Neural progenitor cell (in vitro differentiated cells): ENCODE measurements at places on chromosomes 12 and 14. TPM values are rescaled to one million over a fixed set of nuclear protein-coding genes. Genes with fewer than 3 reads are reported as not detected.

The TSHR gene
- total RNA-seq = not detected in 2 replicates

The LALBA gene
- total RNA-seq = not detected in 2 replicates

The SLC22A17 gene
- total RNA-seq = 22.2 and 80.8 TPM in 2 replicates

GRCh38 chr12:80821513-80822000 lies 104.8 kb downstream of the MYF5 start:
- DNase-seq = peak; percentile 76

DNA sequence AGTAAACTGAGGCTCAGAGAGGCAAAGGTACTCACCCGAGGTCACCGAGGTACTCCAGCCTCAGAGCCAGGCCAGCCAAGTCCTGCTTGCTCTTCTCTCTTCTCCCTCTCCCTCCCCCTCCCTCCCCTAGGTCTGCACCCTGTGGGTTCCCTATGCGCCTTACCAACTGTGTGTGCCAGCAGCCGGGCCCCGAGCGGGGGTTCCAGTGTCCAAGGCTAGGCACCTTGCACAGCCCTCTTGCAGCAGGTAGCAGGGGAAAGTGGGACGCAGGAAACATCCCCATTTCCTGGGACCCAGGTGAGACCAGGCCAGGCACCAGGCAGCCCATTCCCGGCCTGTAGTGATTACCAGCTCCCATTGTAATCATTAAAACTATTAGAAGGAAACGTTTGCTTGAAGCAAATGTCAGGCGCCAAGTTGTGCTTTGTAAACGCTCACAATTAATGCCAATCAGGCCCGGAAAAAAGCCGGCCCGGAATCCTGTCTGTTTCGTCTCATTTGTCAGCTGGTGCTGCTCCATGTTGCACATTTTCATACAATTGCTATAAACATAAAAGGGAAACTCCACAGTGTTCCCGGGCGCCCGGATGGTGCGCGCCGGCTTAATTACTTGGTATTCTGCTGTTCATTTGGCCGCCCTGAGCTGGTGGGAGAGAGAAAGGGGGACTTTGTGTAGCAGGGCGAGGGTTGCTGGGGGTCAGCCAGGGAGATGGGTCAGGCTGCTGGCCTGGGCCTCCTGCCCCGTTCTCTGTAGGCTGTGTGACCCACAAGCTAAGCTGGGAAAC lies 11.9 kb downstream of the FAM222A start:
- peak; percentile 57 for DNase-seq

- DNase-seq = no peak
Observed at GRCh38 chr12:4870423-4870822, 39.3 kb upstream of the KCNA1 start.

- no peak for DNase-seq
Observed at GRCh38 chr14:38366374-38366773, 110.5 kb upstream of the CLEC14A start.

The SOCS2 gene
- total RNA-seq = 3.5 and 4.9 TPM in 2 replicates

The SMIM41 gene
- total RNA-seq = not detected in 2 replicates

DNA sequence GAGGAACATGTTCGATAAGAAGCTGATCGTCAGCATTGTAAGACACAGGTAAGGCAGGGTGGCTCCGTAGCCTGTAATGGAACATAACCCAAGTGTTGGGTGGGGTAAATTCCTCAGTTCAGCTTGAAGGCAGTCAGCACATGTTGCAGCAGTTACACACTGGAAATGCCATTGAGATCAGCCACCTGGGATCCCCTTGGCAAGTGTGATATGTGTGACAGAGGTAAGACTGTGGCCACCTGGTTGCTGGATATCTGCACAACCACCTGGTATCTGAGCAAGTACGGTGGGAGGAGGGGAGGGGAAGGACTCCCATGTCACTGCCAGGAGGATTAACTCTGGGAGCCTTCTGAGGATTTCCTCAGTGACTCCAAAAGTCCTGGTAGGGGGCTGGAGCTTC lies 158.0 kb upstream of the CAND1 start:
- DNase-seq = peak; percentile 40

DNA sequence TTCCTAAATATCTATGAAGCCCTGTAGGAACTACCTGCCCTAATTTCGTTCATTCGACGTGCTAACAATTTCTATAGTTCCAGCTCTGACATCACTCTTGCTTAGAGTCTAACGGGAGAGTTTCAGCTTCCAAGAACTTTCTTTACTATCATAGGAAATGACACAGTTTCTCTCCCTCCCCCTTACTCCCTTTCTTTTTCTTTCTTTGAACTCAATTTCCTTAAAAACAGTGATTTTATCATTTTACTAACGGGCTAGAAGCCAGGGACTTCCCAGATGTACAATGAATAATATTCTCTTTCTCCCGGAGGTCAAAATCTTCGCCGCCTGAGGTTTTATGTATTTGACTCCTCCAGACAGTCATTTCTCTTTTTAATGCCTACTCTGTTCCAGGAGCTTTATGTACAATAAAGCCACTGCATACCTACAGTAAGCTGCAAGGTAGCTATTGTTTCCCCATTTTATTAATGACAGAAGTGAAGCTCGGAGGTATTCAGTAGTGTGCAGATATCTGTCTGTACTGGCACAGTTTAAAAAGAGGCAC lies 15.7 kb downstream of the SMCO2 start:
- no peak for DNase-seq

- peak; percentile 11 for DNase-seq
Observed at GRCh38 chr12:54039417-54040147, 6.7 kb downstream of the HOXC5 start.

The VWF gene
- total RNA-seq = 8.0 and 11.3 TPM in 2 replicates

The SIX1 gene
- 0.28 TPM in 1 of 2 replicates, not detected in the other for total RNA-seq

- peak; percentile 42 for DNase-seq
Observed at GRCh38 chr12:93419388-93420034, 22.2 kb downstream of the UBE2N start.

DNA sequence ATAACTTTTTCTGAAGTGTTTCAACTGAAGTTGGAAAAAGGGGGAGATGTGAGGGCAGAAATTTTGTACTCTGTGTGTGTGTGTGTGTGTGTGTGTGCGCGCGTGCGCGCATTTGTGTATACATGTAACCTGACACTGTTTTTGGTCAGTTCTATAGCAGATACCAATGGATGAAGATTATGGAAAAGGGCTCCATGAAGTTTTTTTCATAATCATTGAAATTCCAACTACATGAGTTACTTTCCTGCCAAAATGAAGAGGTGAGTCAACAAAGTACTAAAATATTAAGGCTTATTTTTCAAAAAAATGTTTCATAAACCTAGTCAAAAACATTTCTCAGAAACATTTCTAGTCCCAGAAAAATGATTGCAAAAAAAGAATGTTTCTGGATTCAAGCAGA lies 25.7 kb upstream of the CERS5 start:
- DNase-seq = no peak

GRCh38 chr12:114975640-114976310 lies 291.8 kb upstream of the TBX3 start:
- DNase-seq = no peak

DNA sequence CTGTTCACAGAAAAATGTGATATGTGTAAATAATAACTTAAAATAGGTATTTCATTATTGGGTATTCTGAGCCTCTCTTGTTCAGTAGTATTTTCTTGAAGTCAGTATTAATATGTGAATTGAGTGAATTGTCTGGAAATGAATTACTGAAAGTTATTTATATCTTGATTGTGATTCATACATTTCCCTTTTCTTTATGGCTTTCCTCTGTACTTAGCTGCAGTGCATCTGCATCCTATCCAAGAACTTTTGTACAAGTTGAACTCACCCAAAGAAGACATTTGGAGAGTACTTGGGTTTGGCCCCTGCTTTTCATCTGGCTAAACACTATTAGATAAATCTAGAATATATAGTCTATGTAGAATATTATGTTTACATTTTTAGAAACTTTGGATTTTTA lies 326.0 kb downstream of the RAD51B start:
- no peak for DNase-seq

DNA sequence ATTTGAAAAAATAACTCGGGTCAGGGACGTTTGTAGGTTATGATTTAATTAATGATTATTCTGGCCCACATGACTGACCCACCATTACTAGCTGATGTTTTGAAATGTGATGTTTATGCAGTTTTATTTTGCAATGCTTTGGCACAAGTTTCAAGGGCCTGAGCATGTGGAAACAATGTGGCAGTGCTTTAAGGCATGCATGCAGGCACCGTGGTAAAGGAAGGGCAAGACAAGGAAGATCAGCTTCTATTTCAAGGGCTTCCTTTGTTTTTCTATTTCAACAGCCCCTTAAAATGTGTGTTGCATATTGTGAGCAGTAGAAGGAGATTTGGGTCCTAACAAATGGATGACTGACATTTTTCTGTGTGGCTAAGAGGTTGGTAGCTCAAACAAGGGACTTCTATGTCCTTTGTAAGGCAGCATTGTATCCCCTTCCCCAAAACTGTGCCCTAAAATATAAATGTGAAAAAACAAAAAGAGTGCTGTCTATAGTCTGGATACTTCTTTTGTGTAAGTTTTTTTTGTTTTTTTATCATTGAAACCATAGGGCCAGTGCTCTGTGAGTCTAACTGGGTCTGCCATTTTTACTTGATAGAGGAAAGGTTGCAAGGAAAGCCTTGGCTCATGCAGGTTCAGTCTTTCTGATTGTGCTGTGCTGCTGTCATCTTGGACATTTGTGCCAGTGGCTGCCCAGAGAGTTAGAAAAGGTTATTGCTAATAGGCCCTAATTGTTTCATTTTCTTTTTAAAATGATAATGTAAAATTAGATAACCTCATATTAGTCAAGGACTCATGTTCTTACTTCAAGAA lies 103.5 kb downstream of the FGD4 start:
- peak; percentile 20 for DNase-seq

The ADAM20 gene
- 1.2 and 2.0 TPM in 2 replicates for total RNA-seq

The KLRC2 gene
- not detected in 2 replicates for total RNA-seq

GRCh38 chr12:21509768-21510167 lies 8.2 kb downstream of the GOLT1B start:
- no peak for DNase-seq

The DBX2 gene
- total RNA-seq = 0.06 TPM in 1 of 2 replicates, not detected in the other

The RIMKLB gene
- 113 and 131 TPM in 2 replicates for total RNA-seq

DNA sequence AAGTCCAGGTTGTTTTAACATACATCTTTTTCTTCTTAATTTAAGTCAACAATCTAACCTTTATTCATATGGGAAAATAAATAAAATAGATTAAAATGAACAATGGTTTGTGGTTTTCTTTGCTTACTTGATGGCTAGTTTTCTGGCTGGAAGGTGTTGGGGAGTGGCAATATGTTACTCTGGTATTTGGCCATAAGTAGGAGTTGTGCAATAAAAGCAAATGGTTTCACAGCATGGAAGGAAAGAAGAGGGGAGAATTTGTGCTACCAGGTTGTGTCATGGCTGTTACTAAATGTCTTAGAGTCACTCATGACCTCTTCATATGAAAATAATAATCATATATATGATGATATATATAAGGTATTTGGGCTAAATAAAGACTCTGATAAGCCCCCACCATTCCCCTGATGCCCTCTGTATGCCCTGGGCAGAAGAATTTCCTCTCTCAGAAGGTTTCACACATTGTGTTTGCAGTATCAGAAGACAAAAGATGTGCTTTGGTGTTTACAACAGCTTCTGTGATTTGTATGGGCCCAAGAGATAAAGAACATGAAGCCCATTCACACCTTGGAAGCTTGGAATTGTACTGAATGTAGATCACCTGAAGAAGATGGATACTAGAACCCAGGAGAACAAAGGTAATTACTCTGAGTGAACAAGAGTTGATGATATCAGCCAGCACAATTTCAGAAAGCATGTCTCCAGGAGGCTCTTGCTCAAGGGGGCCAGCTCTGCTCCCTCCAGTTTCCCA lies 160.9 kb downstream of the ALG10B start:
- DNase-seq = no peak

GRCh38 chr12:43318021-43318420 lies 234.0 kb downstream of the ADAMTS20 start:
- no peak for DNase-seq

DNA sequence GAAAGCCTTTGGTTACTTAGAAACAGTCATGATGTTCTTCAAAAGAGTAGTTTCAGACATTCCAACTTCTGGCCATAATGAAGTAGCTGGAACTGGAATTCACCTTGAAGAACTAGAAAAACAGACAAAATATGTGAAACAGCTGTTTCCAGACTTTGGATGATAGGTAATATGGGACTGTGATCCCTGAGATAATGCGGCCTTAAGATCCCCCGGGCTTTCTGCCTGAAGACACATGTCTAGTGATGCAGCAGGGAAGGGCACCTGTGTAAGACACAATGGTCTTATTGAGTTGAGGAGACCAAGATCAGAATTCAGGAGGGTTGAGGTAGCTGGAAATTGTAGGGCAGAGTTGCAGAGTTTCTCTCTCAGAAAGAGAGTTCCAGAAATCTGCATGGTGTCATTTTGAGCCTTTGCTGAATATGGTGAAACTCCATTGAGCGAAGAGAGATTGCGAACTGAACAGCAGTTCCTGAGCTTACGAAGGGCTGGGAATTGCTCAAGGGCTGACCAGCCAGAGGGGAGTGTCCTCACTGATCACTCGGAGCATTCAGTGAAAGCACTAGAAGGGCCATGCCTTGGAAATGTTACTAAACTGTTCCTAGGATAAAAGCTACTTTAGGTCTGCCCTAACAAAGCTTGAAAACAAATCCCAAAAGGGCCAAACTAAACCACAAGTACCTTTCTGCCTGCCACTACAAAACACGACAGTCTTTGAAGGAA lies 41.7 kb upstream of the FRS2 start:
- DNase-seq = peak; percentile 6

The UNC79 gene
- 2.1 and 2.2 TPM in 2 replicates for total RNA-seq

The CLEC9A gene
- not detected in 2 replicates for total RNA-seq

- no peak for DNase-seq
Observed at GRCh38 chr12:110039085-110039807, 9.1 kb downstream of the C12orf76 start.
